ENCODE measurements at places on chromosomes 11 and 22. TPM values are rescaled to one million over a fixed set of nuclear protein-coding genes. Genes with fewer than 3 reads are reported as not detected.

GRCh38 chr11:12275818-12276217 lies 101.6 kb upstream of the PARVA start:
- H3K27me3 ChIP-seq: no peaks in the 10 kb centered on the region
- H3K36me3 ChIP-seq: peaks cover 5% of the 10 kb centered on the region
- no peak overlapping the region for H3K27ac ChIP-seq
- no peak overlapping the region for H3K4me3 ChIP-seq
- H3K4me1 ChIP-seq: peaks cover 3% of the 10 kb centered on the region

- no peaks in the 10 kb centered on the region for H3K36me3 ChIP-seq
- no peaks in the 10 kb centered on the region for H3K27me3 ChIP-seq
- DNase-seq: no peak
- peaks cover 3% of the 10 kb centered on the region for H3K4me1 ChIP-seq
Observed at GRCh38 chr11:90223248-90223585, 368 bp upstream of the CHORDC1 start.

- no peak for DNase-seq
- peak overlapping the region; percentile 68 for H3K27ac ChIP-seq
- H3K4me3 ChIP-seq: peak overlapping the region; percentile 40
- no peaks in the 10 kb centered on the region for H3K27me3 ChIP-seq
- peaks cover 8% of the 10 kb centered on the region for H3K4me1 ChIP-seq
Observed at GRCh38 chr22:29003975-29004646, 57.5 kb downstream of the C22orf31 start.

- peaks cover 12% of the 10 kb centered on the region for H3K27me3 ChIP-seq
- peaks cover 14% of the 10 kb centered on the region for H3K4me1 ChIP-seq
- no peaks in the 10 kb centered on the region for H3K36me3 ChIP-seq
- no peak overlapping the region for H3K27ac ChIP-seq
- H3K4me3 ChIP-seq: peak overlapping the region; percentile 63
Observed at GRCh38 chr11:71250523-71251150, 1.7 kb downstream of the SHANK2 start.

GRCh38 chr11:114348200-114349191 lies 51.8 kb downstream of the C11orf71 start:
- no peaks in the 10 kb centered on the region for H3K36me3 ChIP-seq
- no peaks in the 10 kb centered on the region for H3K27me3 ChIP-seq
- no peak overlapping the region for H3K4me3 ChIP-seq
- H3K27ac ChIP-seq: no peak overlapping the region
- H3K4me1 ChIP-seq: no peaks in the 10 kb centered on the region

DNA sequence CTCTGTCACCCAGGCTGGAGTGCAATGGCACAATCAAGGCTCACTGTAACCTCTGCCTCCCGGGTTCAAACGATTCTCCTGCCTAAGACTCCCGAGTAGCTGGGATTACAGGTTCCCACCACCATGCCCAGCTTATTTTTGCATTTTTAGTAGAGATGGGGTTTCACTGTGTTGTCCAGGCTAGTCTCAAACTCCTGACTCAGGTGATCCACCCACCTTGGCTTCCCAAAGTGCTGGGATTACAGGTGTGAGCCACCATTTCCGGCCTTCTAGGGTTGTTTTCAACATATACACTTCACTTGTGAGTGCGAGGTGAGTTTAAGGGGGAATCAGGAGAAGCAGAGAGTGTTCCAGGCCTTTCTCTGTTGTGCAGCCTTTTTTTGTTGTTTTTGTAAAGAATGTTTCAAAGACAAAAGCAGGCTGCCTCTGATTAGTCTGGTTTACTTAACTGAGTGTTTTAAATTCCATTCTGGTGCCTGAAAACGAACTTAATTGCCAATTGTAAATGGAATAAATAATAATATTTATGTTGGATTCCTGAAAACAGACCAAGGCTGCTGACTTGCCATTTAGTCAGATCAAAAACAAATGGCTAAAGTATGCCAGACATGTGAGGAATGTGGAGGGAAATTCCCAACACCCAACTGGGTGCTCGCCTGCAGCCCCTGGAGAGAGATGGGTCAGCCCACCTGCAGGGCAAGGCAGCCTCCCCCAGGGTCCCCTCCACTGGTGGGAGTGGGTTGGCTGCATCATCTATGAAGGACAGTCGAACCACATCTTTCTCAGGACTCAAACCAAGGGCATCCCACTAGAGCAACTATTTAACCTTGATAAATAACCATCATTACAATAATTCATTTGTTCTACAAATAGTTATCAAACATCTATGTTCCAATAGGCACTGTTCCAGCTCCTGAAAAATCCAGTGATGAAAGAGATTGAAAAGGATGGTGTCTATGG lies 4.6 kb upstream of the RANGAP1 start:
- no peak for DNase-seq
- H3K27ac ChIP-seq: peak overlapping the region; percentile 29
- peaks cover 3% of the 10 kb centered on the region for H3K4me1 ChIP-seq
- H3K4me3 ChIP-seq: no peak overlapping the region
- no peaks in the 10 kb centered on the region for H3K36me3 ChIP-seq

GRCh38 chr11:11567936-11568650 lies 53.7 kb downstream of the GALNT18 start:
- H3K27me3 ChIP-seq: no peaks in the 10 kb centered on the region
- H3K4me3 ChIP-seq: no peak overlapping the region
- DNase-seq: no peak
- H3K27ac ChIP-seq: peak overlapping the region; percentile 78
- H3K36me3 ChIP-seq: no peaks in the 10 kb centered on the region

- H3K36me3 ChIP-seq: no peaks in the 10 kb centered on the region
- H3K27ac ChIP-seq: no peak overlapping the region
- DNase-seq: no peak
- H3K4me1 ChIP-seq: no peaks in the 10 kb centered on the region
Observed at GRCh38 chr11:45576461-45577215, 88.8 kb downstream of the CHST1 start.

DDB1 gene
- 130 TPM for total RNA-seq

PATE4 gene
- not detected for total RNA-seq
